Activated T-helper 1 cell treated with anti-CD3 and anti-CD28 coated beads, Interleukin-2, amount 50 U/mL, for 16 hours (primary cell): ENCODE measurements at places on chromosomes 2 and 18.

- DNase-seq = no peak
Observed at GRCh38 chr2:118249531-118249930, 161.3 kb downstream of the INSIG2 start.

- DNase-seq = no peak
Observed at GRCh38 chr2:143690235-143690634, 561.0 kb downstream of the ARHGAP15 start.

DNA sequence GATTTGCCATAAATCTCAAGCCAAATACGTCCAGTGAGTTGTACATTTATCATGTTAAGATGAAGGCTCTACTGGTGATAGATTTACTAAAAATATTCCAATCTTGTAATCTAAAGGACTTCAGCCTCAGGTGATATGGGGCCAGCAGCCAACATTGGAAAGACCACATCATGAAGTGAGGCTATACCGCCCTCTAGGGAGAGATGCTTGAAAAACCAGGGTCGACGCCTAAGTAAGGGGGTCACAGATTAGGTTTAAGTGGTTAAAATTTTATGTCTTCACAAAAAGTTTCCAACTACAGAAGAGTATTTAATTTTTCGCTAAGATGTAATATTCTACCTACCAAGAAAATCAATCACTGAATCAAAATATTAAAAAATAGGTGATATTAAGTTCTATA is 33.3 kb downstream of the DOCK10 start:
- DNase-seq = no peak

GRCh38 chr2:7609556-7609955 is 692.3 kb downstream of the RNF144A start:
- no peak for DNase-seq

DNA sequence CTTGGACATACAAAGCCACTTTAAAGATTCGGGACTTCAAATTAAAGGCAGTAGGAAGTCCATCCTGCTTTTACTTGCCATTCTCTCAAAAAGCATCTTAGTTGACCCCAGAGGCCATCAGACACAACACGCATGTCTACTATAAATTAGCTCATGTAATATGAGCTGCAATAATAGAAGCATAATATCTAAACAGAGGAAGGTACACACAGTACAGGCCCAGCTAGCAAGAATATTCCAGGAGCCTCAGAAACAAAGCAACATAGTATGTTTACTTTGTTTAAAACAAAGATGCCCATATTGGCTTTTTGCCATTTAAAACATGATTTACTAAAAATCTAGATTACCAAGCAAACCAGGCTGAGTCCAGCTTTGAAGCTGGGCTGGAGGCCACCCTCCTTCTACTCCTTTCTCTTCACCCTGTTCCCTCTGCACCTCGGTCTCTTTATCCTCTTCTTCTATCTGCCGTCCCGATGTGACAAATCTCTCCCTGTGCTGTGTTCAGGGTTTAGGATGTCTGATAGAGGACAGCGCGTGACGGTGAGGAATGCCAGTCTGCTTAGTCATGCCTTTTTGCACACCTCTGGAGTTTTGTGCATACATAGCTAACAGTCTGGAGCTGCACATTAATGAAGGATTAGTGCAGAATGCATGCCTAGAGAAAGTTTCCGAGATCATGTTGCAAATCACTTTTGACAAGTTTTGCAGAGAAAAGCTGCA is 28.2 kb downstream of the DTNA start:
- DNase-seq = no peak

GRCh38 chr2:45651415-45652089 is at the start of gene PRKCE:
Gene PRKCE (plus strand): TSS chr2:45651675.
- peak; percentile 30 for DNase-seq

DNA sequence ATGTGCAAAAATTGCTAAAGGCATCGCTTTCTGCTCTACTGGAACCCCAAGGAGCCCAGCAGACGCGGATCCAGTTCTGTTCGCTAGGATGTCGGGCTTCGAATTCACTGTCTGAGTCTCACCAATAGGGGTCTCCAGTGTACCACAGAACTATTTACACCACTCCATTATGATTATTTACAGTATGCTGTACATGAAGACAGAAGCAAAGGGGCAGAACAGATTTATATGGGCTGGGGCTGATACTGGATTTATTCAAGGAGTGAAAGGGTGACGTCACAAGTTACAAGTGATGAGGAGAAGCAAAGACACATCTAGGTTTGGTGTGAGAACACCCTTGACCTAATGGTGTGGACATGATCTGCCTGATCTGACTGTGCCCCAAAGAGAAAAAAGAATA is 185.3 kb upstream of the ATP5MC3 start:
- DNase-seq = no peak

- DNase-seq = no peak
Observed at GRCh38 chr2:194327196-194327888, 1329.7 kb upstream of the SLC39A10 start.

DNA sequence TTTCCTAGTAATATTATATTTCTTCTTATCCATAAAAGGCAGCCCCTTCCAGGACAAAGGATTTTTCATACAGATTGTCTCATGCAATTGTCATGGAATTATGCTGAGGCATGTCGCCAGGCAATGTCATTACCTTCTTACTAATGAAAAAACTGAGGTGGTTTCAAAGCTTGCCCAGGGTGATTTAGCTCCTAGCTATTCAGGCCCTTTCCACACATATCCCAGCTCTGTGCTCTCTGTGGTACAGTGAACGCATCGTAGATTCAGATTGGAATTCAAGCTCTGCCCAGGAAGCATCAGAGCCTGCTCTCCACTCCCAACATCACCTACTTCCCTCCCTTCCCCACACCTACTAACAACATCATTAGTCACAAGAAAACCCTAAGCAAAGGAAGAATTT is 60.1 kb downstream of the ATP8B1 start:
- DNase-seq = no peak

DNA sequence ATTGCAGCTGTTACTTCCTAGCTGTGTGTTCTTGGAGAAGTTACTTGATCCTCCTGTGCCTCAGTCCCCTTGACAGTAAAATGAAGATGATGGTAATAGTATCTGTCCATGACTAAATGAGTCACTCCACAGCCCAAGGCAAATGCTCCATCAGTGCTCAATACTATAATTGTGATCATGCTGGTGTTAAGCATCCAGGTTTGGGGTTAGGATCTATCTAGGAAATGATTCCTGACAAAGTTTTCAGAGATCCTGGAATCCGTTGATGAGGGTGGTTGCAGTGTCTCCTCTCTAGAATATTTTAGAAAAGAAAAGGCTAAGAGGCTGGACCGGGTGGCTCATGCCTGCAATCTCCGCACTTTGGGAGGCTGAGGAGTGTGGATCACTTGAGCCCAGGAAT is 2.7 kb upstream of the PRELID3A start:
- DNase-seq = no peak

DNA sequence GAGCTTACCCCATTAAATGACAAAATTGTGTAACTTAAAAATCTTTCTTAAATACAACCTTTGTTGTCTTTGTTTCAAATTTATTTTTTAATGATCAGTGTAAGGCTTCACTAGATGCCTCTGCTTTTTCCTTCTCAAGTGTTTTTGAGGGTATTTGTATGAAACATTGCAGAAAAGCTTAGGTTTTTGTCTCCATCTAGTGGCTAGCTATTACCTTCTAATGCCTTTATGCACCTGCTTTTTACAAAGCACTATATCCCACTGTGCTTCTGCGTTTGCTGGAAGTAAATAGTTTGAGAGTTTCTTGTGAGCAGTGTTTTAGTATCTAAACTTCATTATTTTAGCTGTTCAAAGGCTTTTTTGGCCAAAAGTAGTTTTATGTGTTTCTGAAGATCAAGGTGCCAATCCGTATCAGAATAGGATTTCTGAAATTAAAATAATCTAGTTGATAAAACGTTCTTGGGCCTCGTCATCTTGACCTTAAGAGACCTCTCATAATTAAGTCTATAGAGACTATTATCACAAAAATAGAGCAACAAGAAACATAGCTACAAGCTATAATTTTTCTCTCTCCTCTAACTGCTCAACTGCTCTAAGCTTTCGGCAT is 47.0 kb downstream of the IWS1 start:
- no peak for DNase-seq

DNA sequence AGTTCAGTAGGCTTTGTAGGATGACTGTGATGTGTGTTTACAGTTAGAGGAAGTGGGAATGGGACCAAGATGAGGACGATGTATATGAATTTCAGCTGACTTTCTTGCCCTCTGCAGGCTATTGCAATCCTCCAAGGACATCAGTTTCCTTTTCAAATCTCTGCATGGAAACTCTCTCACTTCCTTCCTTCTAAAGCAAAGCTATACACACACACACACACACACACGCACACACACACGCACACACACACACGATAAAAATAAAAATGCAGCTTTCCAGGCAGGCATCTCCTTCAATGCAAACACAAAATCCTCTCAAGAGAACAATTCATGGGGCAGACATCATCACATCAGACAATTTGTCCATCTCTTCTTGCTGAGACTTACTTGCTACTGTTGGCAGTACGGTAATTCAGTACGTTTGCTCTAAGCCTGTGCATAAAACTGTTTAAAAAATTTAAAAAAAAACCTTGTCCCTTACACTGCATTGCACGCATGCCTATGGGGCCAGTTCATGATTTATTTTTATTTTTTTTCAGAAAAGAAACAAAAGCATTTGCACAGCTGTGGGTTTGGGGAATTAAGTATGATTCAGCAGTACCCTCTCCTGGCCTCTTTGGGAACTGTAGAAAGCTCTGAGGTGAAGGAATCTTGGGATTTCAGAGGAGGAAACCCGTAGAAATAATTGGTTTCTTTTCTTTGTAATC is 27.1 kb upstream of the ICOS start:
- DNase-seq = no peak

DNA sequence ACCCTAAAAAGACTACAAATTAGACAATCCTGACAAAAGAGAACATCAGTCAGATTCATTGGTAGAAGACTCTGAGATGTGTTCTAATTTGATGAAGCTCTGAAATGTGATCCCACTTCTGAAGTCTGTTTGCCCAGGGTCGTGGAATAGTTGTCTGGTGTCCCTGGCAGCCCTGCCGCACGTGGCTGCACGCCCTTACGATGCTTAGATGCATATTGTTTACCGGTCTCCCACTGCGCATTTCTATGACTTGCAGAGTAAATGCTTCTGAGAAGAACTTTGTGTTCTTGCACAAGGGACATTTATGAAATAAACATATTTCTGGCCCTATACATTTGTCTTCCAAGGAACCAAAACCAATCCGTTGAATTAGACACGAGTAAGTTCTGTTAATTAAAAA is 243.2 kb downstream of the BABAM2 start:
- DNase-seq = no peak

DNA sequence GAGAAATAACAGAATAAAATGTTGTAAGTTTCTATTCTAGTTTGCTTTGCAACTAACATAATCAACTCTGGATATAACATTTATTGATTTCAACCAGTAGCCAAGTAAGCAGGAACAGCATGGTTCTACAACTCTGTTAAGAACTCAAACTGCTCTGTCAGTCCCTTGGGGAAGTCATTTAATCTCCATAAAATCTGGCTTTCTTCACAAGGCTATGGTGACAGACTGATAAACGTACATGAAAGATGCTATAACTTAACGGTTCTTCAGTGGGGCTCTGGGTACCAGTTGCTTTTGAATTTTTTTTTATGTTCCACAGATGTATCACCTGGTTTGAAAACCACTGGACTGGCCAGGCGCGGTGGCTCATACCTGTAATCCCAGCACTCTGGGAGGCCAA is 10.3 kb downstream of the PSME4 start:
- no peak for DNase-seq

- no peak for DNase-seq
Observed at GRCh38 chr2:181558371-181558770, 98.5 kb downstream of the CERKL start.

DNA sequence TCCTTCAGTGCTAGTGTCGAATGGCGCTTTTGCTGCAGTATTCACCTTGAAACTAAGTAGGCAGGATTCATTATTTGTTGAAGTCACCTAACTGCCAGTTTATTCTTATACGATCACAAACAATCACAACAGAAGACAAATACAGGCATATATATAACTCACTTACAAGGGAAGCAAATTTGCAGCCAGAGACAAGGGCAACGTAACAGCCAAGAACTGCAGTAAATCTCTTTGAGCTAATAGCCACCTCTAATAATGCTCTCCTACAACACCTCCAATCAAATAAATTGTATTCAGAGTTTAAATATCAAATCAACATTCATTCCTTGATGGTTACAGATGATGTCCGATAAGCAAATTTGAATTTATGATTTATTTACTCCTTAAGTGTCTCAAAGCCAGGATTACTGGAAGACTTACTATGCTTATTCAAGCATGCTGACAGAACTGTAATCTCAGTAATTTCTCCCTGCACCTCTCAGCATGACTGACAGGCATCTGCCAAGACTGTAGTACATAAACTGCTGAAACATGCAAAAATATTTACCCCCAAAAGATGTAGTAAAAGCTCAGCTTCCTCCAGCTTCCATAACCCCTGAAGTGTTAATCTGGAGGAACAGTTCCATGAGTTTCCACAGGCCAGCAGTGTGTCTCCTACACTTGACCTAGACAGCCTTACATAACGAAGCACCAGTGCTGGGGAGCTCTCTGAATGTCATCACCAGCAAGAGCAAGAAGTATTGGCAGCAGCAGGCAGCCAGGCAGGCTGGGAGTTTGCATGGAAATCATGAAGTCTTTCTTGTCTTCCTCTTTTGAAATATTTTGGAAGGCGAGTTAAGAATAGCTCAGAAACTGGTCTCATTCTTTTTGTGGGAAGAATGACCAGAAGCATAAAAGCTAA is 20.9 kb upstream of the SCN1A start:
- no peak for DNase-seq

GRCh38 chr2:215928086-215928485 is 85.3 kb downstream of the MREG start:
- no peak for DNase-seq

GRCh38 chr2:239769554-239770245 is 255.4 kb downstream of the NDUFA10 start:
- no peak for DNase-seq

DNA sequence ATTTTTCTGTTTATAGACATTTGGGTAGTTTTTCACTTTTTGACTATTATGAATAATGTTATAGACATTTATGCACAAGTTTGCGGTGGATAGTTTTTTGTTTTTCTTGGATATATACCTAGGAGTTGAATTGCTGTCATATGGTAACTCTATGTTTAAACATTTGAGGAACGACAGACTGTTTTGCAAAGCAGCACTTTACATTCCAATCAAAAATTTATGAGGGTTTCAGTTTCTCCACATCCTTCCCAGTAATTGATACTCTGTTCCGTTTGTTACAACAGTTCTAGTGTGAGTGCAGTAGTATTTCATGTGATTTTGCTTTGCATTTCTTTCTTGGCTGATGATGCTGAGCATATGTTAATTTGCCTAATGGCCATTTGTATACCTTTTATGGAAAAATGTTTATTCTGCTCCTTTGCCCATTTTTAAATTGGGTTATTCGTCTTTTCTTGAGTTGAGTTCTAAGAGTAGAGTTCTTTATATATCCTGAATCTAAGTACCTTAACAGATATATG is 617.3 kb upstream of the LRATD1 start:
- no peak for DNase-seq
